Osteocyte (in vitro differentiated cells): ENCODE measurements at places on chromosomes 12 and 14. TPM values are rescaled to one million over a fixed set of nuclear protein-coding genes. Genes with fewer than 3 reads are reported as not detected.

DNA sequence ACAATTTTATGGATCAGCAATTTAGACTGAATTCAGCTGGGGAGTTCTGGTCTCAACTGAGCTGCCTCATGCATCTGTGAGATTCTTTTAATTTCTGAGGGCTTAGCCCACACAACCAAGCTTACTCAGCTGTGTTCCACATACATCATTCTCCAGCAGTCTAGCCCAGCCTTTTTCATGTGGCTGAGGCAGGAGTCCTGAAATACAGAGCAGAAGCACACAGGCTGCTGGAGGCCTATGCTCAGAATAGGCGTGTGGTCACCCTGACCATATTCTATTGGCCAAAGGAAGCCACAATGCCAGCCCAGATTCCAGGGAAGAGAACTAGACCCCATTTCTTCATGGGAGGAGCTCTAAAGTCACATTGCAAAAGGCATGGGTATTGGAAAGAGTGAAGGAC, 72.3 kb upstream of the DHRS4 start:
- no peak for DNase-seq
- peaks cover 52% of the 10 kb centered on the region for H3K27me3 ChIP-seq
- H3K27ac ChIP-seq = no peak overlapping the region

DNA sequence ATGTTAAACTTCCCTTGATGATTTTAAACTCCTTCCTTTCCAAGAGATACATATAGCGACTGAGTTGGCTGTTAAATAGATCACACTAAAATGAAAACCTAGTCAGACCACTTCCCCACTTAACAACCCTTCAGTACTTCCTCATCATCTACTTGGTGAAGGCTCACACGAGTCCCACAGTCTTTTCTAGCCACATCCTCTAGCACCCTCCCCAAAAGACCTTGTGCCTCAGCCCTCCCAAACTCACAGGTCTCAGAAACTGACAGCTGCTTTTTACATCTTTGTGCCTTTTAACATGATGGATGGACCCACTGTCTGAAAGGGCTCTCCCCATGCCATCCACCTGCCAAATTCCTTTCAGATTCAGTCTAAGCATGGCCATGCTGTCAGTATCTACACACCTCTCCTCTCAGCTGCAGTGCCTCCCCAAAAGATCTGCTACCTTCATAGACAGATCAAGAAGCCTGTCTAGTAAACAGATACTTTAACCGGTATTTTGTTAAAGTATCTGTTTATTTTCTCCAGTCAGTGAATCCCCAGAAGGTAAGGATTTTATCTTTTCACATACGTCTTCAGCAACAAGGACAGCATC, 65.1 kb upstream of the GPHB5 start:
- no peaks in the 10 kb centered on the region for H3K27me3 ChIP-seq
- no peaks in the 10 kb centered on the region for H3K4me1 ChIP-seq
- H3K27ac ChIP-seq = no peak overlapping the region
- no peak overlapping the region for H3K4me3 ChIP-seq
- peaks cover 31% of the 10 kb centered on the region for H3K36me3 ChIP-seq

GRCh38 chr12:76037130-76038103, 5.8 kb upstream of the PHLDA1 start:
- DNase-seq = no peak
- H3K4me3 ChIP-seq = no peak overlapping the region
- no peaks in the 10 kb centered on the region for H3K27me3 ChIP-seq
- H3K27ac ChIP-seq = peak overlapping the region; percentile 11
- H3K36me3 ChIP-seq = peaks cover 3% of the 10 kb centered on the region
- peaks cover 33% of the 10 kb centered on the region for H3K4me1 ChIP-seq

Gene HNF1A
- not detected in 2 replicates for total RNA-seq

Gene NOXRED1
- total RNA-seq = 0.35 and 0.84 TPM in 2 replicates

DNA sequence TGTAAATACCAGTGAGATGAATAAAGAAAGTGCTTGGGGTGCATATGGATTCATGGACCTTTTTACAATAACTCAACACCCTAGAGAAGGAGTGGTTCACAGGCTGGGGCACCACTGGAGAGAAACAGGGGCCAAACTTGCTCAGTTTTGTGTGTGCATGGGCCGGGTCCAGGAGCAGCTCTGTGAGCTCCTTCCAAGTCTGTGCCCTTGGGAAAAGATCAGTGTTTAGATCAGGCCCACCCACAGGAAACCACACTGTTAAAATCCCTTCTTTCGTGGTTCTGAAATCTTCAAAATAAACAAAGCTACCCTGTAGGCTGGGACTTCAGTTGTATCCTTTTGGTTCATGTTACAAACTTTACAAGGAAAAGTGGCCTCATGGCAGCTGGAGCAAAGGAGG, 156.1 kb upstream of the TMEM260 start:
- H3K4me3 ChIP-seq = no peak overlapping the region
- H3K36me3 ChIP-seq = no peaks in the 10 kb centered on the region

DNA sequence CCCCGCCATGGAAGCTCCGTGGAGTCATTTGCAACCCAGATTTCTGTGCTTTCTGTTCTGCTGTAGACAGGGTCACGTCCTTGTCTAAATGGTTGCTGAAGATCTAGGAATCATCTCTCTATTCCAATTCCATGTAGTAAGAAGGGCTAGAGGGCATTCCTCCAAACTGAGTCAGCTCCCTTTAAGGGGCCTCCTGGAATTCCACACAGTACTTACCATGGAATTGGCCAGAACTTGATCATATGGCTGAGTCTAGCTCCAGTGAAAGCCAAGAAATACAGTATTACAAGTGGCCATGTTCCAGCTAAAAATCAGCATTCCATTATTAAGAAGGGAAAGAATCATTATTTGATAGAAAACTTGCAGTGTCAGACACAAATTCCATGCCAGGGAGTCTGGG, 171.9 kb downstream of the PRKCH start:
- no peak for DNase-seq
- peaks cover 7% of the 10 kb centered on the region for H3K4me1 ChIP-seq
- no peak overlapping the region for H3K4me3 ChIP-seq
- no peak overlapping the region for H3K27ac ChIP-seq
- H3K27me3 ChIP-seq = no peaks in the 10 kb centered on the region
- no peaks in the 10 kb centered on the region for H3K36me3 ChIP-seq

Gene TMPRSS12
- total RNA-seq = not detected in 2 replicates

DNA sequence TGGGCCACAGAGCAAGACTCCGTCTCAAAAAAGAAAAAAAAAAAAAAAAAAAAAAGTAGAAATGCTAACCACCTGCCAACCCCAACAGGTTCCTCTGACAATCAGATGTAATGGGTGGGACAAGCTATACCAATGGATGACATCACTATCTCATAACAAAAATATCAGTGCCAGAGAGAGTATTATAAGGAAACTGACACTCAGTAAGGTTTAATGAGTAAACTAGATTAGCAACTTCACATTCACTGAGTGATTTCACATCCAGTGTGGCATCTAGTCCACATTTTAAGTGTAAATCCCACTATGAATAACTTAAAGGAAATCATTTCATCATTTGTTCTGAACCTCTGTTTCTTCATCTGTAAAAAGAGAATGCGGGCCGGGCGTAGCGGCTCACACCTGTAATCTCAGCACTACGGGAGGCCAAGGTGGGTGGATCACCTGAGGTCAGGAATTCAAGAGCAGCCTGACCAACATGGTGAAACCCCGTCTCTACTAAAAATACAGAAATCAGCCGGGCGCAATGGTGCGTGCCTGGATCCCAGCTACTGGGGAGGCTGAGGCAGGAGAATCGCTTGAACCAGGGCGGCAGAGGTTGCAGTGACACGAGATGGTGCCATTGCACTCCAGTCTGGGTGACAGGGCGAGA, 1.8 kb downstream of the SART3 start:
- H3K4me1 ChIP-seq = peaks cover 41% of the 10 kb centered on the region
- peaks cover 10% of the 10 kb centered on the region for H3K36me3 ChIP-seq
- no peaks in the 10 kb centered on the region for H3K27me3 ChIP-seq
- no peak overlapping the region for H3K27ac ChIP-seq
- peak overlapping the region; percentile 100 for H3K4me3 ChIP-seq

GRCh38 chr12:116615141-116615861, 56.1 kb downstream of the MAP1LC3B2 start:
- peaks cover 10% of the 10 kb centered on the region for H3K27me3 ChIP-seq
- no peaks in the 10 kb centered on the region for H3K36me3 ChIP-seq
- H3K27ac ChIP-seq = no peak overlapping the region
- H3K4me3 ChIP-seq = no peak overlapping the region
- H3K4me1 ChIP-seq = peaks cover 23% of the 10 kb centered on the region

- no peak overlapping the region for H3K4me3 ChIP-seq
- H3K36me3 ChIP-seq = no peaks in the 10 kb centered on the region
- H3K27ac ChIP-seq = no peak overlapping the region
- no peak for DNase-seq
- H3K4me1 ChIP-seq = peaks cover 5% of the 10 kb centered on the region
These were observed 190.8 kb upstream of the TMEM132C start for GRCh38 chr12:128076188-128076587.

DNA sequence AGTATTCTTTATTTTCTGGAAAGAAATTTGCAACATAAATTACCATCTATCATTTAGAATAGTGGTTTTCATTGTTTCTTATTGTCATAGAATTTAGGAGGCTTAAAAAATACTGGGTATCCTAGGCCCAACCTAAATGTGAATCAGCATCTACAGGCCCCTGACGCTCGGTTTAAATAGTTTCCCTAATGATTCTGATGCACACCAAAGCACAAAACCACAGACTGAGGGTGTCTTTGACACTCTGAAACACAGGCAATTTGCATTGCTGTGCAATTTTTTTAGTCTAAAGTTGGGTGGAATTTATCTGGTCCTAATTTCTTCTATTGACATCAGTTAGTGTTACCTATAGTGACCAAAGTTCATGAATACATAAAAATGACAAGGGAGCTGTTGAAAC, 87.6 kb upstream of the SSTR1 start:
- no peaks in the 10 kb centered on the region for H3K27me3 ChIP-seq
- H3K4me1 ChIP-seq = no peaks in the 10 kb centered on the region
- no peak overlapping the region for H3K4me3 ChIP-seq
- no peaks in the 10 kb centered on the region for H3K36me3 ChIP-seq
- H3K27ac ChIP-seq = no peak overlapping the region
- DNase-seq = no peak

DNA sequence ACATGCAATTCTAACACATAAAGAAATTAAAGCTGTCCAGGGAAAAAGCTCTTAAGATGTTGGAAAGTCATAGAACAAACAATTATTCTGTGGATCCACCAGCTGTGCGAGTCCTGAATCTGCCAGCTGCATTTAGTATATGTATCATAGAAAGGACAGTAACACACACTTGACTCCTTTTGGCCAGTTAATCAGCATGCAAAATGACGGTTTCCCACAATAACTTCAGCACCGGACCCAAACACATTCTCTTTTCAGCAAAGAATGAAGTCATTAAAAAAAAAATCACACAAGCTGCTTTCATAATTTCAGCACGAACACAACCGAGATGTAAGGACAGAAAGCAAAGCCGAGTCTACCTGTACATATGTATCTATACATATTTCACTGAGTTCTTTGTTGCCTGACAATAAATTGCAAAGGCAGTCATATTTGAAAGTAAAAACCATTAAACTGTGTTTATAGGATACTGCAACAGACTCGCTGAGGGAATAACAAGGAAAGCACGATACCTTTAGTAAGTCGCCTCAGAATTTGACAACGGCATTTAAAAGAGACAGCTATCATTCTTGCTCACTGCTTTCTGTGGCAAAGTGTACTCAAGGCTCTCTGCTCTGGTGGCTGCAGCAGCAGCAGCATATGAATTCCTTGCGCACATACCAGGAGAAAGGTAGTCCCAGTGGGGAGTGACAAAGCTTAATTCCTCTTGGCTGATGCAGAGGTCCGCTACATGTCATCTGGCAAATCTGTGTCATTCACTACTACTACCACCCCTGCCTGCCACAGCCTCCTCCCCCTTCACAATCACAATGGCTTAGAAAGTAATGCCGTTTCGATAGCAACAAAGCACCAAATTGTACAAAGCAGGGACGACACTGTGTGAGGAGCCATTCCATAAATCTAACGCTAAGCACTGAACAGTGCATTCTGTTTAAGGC, at the start of gene GRIP1:
TSS of gene GRIP1 (minus strand) at position 739 of the 938 bp plus-strand sequence. CDS start at position 567, 172 bp downstream.
- peaks cover 17% of the 10 kb centered on the region for H3K4me1 ChIP-seq
- DNase-seq = no peak
- no peaks in the 10 kb centered on the region for H3K36me3 ChIP-seq
- H3K27me3 ChIP-seq = peaks cover 33% of the 10 kb centered on the region
- H3K4me3 ChIP-seq = no peak within 1 kb of the TSS

- no peak overlapping the region for H3K4me3 ChIP-seq
- no peaks in the 10 kb centered on the region for H3K36me3 ChIP-seq
- peaks cover 6% of the 10 kb centered on the region for H3K4me1 ChIP-seq
- H3K27me3 ChIP-seq = no peaks in the 10 kb centered on the region
- DNase-seq = no peak
These were observed 14.6 kb downstream of the CCDC88C start for GRCh38 chr14:91402771-91403600.

DNA sequence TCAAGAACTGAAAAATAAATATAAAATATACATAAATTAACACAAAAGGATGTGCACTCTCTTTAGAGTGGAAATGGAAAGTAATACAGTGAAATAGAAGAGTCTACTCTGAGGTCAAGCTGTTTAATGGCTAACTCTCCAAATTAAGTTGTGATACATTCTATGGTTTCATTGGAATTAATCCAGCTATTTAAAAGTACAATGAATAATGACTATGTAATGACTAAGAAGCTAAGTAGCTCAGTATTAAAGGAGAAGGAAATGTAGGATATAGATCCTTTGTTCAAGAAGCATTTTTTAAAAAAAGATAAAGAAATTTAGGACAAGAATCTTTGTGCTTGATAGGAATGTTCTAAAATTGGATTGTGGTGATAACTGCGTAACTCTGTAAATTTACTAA, 85.3 kb downstream of the LRP6 start:
- no peaks in the 10 kb centered on the region for H3K27me3 ChIP-seq
- peaks cover 41% of the 10 kb centered on the region for H3K4me1 ChIP-seq
- peak overlapping the region; percentile 28 for H3K27ac ChIP-seq

Gene AKAP6
- 3.8 and 4.1 TPM in 2 replicates for total RNA-seq

DNA sequence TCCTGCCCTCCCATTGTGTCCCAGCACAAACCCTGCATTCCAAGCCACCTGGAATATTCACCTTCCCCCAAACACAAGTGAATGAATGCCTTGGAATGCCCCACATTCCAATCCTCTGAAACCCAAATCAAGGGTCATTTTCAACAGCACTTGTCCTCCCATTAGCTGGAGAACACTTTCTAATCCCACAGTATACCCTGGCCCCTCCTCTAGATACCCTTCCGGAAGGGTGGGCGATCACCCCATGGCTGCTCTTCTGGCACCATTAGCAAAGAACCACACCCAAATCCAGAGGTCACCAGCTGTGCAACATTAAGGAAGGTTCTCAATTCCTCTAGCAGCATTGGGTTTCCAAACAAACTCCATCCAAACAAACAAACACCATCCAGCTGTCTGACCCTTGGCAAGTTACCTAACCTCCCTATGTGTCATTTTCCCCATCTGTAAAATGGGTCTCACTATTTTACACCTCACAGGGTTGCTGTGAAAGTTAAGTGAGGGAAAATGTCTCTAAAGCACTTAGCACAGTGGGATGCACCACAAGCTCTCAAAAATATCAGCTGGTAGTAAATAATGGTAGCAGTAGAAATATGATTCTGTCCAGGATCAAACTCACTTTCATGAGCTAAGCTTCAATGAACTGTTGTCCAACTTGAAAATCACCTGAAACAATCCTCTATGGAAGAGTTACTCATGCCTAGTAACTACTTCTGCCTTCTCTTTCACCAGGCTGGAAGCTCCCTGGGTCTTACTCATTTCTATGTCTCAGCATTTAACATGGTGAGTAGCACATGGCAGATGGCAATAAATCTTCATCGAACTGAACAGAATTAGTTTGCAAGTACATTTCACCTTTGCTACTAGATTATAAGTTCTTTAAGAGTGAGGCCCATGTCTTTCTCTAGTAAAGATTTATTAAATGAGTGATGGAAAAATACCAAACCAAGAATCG, 5.3 kb downstream of the NUAK1 start:
- H3K27me3 ChIP-seq = no peaks in the 10 kb centered on the region
- H3K4me3 ChIP-seq = no peak overlapping the region
- peaks cover 82% of the 10 kb centered on the region for H3K4me1 ChIP-seq
- H3K27ac ChIP-seq = no peak overlapping the region
- H3K36me3 ChIP-seq = no peaks in the 10 kb centered on the region
- DNase-seq = no peak

Gene BCAT1
- 155 and 167 TPM in 2 replicates for total RNA-seq
